Hippocampal formation (tissue), 2 donors: ENCODE measurements at places on chromosomes 16 and 17.

DNA sequence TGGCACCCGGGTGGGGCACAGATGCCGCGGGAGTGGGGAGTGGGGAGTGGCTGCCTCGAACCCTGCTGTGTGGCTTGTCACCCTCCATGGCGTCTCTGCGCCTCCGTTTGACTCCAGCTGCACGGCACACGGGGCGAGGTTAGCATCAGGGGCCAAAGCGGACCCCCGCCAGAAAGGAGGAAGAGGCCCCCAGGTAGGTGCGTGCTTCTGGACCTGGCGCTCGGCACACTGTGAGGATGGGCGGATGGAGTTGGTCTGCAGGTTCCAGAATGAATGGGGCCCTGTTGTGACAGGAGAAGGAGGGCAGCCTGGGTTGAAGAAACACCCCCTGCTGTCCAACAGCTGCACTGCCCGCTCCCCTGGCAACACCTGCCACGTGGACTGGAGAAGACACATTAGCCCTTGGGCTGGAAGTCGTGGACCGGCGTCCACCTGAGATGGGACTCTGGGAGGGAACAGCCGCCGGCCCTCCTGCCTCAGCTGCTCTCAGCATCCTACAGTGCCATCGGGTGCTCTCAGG lies 9.4 kb upstream of the FASN start:
- DNase-seq = no peak

DNA sequence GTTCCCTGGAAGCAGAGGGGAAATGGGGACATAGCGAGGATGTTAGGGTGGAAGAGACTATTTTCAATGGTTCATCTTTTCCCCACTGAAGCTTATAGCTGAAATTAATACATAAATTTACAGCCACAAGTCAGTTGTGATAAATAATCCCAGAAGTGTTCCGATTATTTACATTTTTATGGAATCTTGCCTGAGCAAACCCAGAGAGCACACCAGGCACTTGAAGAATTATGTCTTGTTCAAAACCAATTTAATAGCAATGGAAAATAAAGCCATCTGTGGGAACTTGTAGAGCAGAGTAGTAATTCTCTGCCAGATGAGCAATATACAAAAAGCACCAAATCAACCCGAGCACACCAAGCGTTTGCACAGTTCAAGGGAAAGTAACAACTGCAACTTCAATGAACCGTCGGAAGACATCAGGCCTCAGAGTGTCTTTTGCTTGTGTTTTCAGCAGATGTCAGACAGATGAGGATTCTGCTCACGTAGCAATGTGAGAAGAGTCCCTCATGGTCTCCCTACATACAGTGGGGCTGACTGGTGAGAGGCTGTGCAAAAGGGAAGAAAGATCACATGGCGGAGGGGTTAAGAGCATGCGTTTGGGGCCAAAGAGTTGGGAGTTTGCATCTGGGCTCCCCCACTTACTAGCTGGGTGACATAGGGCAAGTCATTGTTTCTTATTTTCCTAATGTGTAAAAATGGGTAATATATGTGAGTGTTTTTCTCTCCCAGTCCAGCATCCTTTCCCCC lies 148.7 kb upstream of the HS3ST2 start:
- no peak for DNase-seq

GRCh38 chr17:51071556-51071955 lies 49.1 kb downstream of the SPAG9 start:
- DNase-seq = no peak

DNA sequence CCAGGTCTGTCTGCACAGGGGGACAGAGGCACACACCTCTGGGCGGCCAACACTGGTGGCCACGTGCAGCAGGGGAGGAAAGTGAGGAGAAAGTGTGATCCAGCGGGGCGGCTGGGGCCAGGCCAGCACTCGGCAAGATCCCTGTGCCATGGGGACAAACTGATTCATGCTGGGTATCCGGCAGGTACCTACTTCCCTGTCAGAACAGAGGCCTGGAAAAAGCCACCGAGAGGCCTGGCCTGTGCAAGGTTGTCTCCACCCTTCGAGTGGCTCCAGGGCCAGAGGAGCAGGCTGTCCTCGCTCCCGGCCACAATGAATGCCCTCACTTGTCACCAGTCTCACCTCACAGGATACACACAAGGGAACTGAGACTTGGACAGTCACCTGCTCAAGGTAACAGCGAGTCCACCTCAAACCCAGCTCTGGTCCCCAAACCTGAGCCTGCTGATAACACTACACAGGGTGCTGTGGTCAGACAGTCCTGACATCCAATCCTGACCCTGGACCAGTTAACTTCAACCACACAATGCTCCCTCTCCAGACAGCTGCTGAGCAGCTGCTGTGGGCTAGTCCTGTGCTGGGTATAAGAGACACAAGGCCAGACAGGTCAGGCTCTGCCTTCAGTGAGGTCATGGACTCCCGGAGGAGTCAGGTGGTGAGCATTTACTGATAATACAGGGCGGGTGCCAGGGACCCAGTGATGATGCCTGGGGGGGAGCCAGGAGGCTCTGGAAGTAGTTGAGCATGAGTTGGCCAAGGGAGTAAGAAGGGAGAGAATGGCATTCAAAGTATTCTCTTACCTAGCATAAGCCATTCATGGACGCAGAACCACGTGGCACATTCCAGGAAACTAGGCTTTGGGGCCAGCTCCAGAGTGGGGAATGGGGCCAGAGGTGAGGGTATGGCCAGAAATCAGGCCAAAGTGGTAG lies 53.0 kb downstream of the VAC14 start:
- no peak for DNase-seq

- DNase-seq = no peak
Observed at GRCh38 chr17:55305321-55306087, 40.7 kb downstream of the HLF start.

GRCh38 chr17:59669411-59669810 lies 37.8 kb downstream of the PTRH2 start:
- DNase-seq = no peak

- DNase-seq = no peak
Observed at GRCh38 chr17:2396192-2396567, 4.7 kb downstream of the MNT start.

- no peak for DNase-seq
Observed at GRCh38 chr16:4048481-4048880, 67.8 kb downstream of the ADCY9 start.

GRCh38 chr16:55656691-55657092 lies 904 bp downstream of the SLC6A2 start:
- no peak for DNase-seq

DNA sequence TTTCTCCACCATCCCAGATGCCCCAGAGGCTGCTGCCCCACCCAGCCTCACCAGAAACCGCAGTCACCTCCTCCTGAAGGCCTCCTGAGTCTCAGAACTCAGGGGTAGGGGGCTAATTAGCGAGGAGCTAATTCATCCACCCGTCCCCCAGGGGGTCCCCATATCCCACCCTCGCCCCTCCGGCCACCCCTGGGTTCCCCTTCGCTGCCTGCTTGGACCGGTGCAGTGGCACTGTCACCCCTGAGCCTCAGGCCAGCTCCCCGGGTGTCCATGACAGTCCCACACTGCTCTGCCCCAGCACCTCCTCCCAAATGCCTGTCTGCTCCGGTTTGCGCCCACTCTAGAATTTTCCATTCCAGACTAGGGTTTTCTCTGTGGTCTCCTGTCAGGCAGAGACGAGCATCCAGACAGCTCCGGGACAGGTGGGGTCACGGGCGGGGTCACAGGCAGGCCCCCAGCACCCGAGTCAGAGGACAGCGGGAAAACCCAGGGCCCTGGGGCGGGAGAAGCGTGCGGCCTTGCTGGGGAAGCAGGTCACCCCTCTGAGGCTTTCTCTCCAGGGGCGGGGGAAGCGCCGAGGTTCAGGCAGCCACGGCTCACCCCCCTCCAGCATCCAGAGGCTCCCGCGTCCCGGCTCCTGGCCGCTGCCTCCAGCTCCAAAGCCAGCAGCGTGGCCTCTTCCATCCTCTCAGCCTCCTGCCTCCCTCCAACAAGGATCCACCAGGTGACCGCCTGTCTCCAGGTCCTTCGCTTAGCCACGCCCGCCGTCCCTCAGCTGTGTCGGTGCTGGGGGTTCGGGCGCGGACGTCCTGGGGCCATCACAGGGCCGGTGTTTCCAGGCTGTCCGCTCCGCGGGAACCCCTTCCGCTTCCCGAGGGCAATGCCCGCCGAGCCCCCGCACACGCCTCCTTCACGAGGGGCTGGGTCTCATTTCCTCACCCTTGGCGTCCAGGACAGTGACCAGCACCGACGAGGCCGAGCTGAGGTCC lies 3.1 kb upstream of the PERCC1 start:
- no peak for DNase-seq

GRCh38 chr17:37168731-37169353 lies 206.9 kb upstream of the C17orf78 start:
- no peak for DNase-seq

- DNase-seq = no peak
Observed at GRCh38 chr16:1194665-1195392, 30.2 kb downstream of the TPSG1 start.

DNA sequence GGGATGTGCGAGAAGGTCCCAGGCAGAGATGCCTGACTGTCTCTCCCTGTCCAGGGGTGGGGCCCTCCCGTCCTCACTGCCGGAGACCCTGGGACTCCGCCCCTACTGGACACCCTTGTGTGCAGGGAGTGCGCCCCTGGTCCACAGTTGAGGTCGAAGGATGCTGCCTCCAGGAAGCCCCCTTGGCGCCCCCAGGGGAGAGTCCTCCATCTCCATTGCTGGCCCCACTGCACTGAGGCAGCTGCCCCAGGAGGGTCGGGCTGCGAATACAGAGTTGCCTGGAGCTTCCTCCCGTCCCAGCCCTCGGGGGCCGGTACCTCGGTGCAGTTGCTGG lies 26.6 kb downstream of the CTU2 start:
- DNase-seq = no peak

DNA sequence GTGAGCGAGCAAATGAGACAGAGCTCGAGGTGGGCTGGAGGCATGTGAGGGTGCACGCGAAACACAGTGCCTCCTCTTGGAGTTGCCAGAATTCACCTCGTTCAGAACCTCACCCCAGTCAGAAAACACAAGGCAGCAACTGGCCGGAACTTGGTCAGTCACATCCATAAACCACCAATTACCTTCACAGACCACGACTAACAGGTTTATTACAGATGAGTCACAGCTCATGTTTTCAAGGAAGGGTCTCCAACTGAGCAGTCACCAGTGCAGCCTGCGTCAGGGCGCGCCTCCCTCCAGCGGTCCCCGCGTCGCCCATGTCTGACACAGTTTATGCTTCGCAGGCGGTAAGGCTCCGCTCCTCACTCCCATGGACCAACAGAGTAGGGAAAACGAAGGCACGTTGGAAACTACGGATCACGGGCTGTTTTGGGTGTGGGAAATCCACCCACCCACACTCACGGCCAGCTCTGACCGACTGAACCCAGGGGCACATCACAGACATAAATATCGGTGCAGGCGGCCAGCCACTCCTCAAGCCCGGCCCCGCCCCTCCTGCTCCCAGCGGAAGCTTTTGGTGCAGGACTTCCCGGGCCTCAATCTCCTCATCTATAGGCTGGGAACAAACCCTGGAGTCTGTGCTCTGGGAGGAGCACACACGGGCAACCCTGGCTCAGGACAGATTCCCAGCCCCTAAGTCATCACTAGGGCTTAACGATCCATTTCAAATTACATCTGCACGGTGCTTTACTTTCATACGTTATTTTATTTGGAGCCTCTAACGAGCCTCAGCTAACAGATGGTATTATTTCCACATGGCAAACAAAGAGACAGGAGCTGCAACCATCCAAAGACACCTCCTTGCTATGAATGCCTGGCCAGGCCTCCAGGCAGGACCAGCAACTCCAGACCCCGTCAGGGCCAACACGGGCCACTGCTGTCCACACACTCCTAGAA lies 126.3 kb downstream of the ZNF778 start:
- no peak for DNase-seq

DNA sequence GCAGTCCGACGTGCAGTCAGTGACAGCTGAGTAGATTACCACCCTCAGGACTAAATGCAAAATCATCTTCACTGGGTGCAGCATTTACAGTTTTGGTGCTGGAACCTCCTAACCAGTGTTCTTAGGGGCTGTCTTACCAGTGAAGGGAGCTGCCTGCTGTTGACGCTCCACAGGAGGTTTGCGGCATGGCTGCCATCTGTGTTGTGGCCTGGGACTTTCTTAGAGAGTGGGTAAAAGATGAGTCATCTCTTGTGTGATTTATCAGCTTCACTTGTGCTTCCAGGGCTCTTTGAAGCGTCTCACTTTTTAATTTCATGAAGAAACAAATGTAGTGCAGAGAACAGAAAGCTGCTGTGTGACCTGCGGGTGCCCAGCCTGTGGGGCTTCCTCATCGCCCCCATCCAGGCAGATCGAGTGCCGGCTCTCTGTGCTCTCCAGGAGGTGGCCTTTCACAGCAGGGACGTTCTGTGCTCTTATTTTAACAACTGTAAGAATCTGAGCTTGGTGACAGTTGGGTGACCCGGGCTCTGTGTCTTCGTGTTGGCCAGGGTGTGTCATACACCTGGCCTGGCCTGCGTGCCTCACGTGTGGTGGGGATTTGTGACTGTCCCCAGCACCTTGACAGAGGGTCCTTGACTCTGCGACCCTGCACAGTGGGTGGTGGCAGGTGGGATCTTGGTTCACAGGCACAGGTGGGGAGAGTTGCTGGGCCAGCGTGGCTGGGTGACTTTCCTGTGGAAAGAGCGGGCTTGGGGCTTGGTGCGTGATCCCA lies 24.3 kb upstream of the ZNF750 start:
- no peak for DNase-seq

DNA sequence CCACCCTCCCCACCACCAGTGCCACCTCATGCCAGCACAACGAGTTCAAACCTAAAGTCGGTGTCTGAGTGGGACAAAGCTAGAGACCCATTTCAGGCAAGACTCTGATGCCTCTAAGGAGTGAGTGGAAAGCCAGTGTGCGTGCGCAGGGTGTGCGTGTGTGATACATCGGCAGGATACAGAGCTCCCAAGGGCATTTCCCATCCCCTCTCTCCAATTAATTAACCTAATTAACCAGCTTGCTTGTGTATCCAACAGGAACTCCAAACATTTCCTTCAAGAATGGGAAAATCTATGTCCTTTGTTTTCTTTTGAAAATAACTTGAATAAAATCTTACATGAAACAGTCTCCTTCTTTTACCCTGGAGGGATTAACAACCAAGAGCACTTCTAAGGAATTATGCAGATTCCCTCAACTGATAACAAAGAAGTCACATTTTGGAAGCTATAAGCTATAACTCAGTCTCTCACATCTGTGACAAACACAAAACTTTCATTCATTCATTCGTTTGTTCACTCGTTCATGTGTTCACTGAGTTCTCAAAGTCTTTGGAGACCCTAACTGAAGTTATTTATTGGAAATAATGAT lies 9.9 kb downstream of the ATPAF2 start:
- DNase-seq = no peak

DNA sequence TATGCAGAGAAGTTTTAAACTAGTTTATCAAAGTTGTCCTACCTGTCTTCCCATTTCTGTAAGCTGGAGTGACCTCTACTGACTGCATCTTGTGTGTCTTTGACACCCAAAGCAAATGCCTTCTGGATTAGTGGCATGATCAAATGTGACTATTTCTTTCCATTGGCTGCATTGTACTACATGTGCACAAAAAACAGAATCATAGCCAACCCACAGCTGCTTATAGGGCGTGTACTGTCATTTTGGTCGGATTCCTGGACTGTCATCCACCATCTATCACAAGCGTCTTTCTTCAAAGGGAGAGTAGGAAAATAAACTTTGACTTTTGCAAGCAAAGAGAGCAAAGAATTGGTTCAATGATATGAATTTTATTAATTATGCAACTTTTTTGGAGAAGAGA lies 310.6 kb downstream of the MAP2K6 start:
- DNase-seq = no peak
